ENCODE measurements at places on chromosomes 6 and 20.

DNA sequence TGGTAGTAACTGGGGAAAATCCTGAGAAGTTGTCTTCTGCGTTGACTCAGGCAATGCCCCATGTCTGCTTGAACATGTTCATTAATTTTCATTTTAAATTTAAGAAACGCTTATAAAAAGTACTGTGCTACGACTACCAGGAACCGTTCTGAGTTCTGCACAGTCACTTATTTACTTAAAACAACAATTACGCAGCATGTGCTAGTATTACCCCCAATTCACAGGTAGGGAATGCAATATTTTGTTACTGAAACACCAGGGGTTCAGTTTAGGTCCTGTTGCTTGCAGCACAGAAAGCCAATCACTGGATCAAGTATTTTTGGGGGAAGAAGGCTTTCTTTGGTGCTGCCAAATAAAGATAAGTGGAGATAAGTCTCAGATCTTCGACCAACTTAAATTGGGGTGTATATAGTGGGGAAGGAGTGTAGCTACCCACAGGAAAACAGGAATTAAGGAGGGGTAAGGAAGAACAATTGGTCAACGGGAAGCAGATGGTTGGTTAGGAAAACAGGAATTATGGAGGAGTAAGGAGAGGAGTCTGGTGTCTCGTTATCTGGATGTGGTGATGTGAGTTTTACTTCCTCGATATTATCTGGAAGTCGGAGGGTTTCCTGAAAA is 5.2 kb upstream of the LRP11 start:
- no peak for DNase-seq

DNA sequence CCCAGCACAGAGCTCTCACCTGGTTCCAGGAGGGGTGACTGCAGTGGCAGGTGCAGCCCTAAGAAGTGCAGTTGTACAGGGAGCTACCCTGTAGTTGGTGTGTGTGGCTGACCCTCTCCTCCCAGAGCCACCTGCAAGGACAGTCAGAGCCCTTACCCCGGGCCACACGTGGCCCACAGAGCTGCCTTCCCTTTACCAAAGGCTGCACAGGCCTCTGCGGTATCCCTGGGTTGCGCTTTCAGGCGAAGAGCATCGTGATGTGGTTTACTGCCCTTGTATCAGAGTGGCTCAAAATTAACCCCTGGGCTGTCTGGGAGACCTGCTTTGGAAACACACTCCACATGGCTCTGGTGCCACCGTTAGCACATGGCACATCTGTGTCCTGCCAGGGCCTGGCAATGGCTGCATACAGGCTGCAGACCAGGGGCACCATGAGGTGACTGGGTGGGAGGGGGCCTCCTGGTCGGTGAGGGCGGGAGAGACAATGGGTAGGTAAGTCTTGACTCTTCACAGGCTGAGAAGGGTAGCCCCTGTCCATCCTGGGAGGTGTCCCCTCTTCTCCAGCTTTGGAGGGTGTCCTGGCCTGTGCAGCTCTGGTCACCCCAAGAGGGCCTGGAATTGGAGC is 81.5 kb downstream of the CDH4 start:
- DNase-seq = no peak

GRCh38 chr20:37516811-37517750 is 4.0 kb upstream of the NNAT start:
- DNase-seq = no peak

- no peak for DNase-seq
Observed at GRCh38 chr20:51366155-51366886, 176.2 kb downstream of the NFATC2 start.

GRCh38 chr6:153511896-153512496 is 380.9 kb upstream of the RGS17 start:
- DNase-seq = no peak

DNA sequence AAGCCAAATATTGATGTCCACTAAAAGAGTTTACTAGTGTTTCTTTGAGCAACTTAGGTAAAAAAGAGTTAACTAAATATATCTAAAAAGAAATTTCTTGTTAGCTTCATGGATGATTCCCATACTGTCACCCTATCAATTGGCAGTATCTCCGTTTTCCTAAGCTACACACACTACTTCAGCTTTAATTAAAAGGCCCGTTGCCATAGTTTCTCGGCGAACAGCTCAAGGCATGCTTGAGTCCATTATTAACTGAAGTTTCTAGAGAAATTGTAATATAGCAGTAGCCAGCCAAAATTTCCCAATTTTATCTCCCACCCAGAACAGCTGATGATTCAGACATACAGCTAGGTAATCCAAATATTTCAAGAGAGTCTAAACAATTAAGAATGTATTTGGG is 20.0 kb upstream of the BEND6 start:
- no peak for DNase-seq

- no peak for DNase-seq
Observed at GRCh38 chr20:1229541-1229940, 3.7 kb downstream of the RAD21L1 start.

- no peak for DNase-seq
Observed at GRCh38 chr20:61764471-61765025, 301.1 kb downstream of the TAF4 start.

DNA sequence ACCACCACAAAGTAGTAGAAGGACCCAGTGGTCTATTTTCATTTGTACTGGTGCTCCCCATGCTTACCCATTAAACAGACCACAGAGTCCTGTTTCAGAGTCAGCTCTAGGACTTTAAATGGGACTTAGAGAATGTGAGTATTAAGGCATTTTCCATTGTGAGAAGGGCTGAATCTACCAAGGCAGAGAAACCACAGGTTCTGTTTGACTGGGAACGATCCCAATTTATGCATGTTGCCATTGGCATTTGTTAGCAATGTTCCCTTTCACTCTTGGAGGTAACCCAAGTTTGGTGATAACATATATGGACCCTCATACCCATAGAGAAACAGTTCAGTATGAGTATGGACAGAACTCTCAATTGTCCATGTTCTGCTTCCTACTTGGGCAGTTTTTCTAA is 672.8 kb downstream of the KIF16B start:
- no peak for DNase-seq

GRCh38 chr6:27275025-27275956 is 27.8 kb downstream of the PRSS16 start:
- DNase-seq = peak; percentile 48

GRCh38 chr6:157522472-157522871 is 141.5 kb downstream of the ZDHHC14 start:
- DNase-seq = no peak

DNA sequence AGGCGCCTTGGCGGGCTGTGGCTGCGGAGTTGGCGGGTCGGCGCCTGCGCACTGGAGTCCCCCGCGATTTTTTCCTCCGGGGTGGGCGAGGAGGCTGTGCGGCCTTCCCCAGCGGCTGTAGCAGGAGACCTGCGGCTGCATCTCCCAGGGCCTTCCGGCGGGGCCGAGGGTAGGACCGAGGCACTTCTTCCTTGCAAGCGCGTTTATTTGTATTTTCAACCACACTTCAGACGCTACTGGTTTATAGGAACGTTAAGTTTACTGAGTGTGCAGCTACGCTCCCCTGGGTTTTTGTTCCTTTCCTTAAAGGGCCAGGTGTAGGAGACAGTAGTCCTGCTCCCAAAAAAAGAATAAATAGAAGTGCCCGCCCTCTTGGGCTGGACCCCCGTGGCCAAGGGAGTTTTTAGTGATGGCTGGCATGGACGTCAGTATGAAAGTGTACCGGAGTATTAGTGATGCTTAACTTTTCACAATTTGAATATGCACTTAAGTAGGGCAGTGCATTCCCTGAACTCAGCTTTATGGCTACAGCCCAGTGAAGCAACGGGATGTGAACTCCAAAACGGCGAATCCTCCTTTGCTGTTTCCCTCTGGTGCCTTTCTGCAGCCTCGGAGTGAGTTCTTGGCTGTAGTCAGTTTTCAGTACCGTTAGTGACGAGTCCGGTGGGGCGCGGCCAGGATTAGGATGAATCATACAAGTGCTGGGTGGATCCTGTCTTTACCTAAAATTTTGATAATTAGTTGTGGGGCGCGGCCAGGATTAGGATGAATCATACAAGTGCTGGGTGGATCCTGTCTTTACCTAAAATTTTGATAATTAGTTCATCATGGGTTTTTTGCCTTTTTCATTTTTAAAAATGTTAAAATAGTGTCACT is 1.0 kb upstream of the FBXO5 start:
- DNase-seq = peak; percentile 96

GRCh38 chr6:89133981-89134380 is 11.9 kb upstream of the PM20D2 start:
- DNase-seq = no peak

DNA sequence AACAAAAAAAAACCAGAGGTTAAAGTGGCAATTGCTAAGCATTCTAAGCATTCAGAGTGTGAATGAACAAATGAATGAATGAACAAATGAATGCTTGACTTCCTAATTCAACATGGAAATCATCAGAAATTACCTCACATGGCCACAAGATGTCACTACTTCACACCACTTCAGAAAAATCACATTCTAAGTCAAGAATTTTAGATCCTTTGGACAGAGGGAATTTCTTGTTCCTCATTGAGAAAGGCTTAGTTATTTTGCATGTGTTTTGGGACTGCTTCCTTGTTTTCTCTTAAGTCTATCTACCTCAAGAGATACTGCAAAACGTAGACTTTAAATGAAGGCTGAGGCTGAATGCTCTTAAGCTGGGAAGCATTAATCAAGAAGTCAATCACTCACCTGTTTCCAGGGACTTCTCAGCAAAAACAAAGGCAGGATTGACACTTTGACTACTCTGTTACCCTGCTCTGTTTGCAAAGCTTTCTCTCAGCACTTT is 120.2 kb downstream of the MBOAT1 start:
- DNase-seq = no peak

GRCh38 chr20:37474386-37474785 is 46.7 kb upstream of the NNAT start:
- DNase-seq = no peak

DNA sequence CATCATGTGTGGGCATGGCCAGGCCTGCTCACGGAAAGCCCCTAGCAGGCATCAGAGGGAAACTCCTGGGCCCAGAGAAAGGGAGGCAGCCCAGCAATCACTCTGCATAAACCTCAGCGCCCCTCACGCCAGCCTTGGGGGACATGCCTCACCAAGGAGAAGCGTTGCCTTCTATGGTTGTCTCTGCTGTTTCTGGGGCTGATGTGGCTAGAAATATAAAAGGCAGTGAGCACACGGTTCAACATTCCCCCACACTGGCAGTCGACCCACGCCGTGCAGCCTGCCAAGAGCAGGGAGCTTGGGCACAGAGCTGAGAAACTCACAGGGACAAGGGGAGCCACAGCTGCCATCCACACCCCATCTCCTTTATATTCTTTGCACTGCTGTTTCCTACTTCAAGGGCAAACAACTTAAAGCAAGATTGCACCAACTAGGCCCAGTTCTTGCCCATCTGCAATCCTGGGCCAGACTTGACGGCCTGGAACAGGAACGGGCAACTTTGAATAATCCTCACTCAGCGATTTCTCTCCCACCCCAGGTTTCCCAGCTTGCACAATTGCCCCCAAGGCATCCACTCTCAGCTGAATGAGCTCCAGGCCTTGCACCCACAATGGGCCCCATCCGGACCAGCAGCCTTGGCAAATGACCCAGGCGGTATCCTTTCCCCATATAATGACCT is 35.5 kb upstream of the FOXC1 start:
- DNase-seq = no peak

- DNase-seq = no peak
Observed at GRCh38 chr6:89612121-89612520, 26.4 kb downstream of the LYRM2 start.

DNA sequence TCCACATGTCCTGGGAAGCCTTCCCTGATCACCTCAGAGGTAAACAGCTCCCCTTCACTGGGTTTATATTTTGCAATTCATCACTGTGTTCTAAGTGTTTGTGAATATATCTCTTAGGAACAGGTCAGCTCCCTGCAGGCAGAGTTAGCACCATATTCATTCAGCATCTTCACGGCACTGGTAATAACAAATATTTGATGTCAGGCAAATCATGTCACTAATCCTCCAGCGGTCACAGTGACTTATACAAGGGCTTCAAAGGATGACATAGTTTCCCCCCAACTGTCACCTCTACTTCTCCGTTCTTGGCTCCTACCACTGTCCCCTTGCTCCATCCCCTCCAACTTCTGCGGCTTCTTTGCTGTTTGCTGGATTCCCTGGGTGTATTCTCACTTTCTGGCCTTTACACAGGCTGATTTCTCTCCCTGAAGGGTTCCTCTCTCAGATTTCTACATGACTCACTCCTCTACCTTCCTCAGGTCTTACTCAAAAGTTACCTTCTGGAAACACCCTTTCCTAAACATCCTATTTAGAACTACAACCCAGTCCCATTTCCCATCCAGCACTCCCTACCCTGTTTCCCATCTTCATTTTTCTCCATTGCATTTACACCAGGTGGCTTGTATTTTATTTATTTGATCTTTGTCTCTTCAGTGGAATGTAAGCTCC is 66.6 kb downstream of the NHLRC1 start:
- no peak for DNase-seq

- no peak for DNase-seq
Observed at GRCh38 chr6:158737710-158738615, 81.2 kb downstream of the EZR start.

- DNase-seq = no peak
Observed at GRCh38 chr6:30787954-30788353, 43.6 kb upstream of the IER3 start.

DNA sequence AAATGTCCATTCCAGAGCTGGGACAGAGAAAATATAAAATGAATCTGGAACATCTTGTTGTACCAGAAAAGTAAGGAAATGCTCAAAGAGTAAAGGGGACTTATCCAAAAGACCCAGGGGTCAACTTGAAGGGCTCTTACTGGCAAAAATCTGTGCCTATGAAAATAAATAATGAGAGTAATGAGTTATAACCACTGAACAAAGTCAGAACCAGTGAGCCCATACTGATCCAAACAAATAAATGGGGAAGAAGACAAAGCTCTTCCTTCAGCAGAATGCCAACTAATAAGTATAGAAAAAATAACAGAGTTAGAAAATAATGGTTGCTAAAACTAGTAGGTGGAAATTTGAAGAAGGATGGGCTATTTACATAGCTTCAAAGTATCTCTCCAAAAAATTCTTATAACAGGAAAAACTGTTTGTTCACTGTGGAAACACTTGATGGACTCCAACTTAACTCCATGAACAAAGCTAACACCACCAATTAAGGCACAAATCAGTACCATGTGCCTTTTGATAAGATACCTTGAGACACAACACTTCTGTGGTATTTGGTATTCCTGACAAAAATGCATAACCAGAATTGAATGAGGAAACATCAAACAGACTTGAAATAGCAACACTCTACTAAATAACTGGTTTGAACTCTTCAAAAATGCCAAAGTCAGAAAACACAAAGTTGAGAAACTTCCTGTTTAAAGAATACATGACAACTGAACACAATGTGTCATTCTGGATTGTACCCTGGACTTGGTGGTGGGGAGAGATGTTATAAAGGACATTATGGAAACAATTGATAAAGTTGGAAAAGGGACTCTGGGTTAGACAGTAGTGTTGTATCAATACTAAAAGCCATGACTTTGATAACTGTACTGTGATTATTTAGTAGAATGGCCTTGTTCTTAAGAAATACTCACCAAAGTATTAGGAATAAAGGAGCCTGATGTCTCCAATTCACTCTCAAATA is 197.5 kb downstream of the ISM1 start:
- no peak for DNase-seq

GRCh38 chr6:115982453-115982852 is 78.2 kb downstream of the FRK start:
- DNase-seq = no peak

GRCh38 chr6:27260369-27260768 is 12.9 kb downstream of the PRSS16 start:
- no peak for DNase-seq
